ENCODE measurements at places on chromosomes 2 and 18.

DNA sequence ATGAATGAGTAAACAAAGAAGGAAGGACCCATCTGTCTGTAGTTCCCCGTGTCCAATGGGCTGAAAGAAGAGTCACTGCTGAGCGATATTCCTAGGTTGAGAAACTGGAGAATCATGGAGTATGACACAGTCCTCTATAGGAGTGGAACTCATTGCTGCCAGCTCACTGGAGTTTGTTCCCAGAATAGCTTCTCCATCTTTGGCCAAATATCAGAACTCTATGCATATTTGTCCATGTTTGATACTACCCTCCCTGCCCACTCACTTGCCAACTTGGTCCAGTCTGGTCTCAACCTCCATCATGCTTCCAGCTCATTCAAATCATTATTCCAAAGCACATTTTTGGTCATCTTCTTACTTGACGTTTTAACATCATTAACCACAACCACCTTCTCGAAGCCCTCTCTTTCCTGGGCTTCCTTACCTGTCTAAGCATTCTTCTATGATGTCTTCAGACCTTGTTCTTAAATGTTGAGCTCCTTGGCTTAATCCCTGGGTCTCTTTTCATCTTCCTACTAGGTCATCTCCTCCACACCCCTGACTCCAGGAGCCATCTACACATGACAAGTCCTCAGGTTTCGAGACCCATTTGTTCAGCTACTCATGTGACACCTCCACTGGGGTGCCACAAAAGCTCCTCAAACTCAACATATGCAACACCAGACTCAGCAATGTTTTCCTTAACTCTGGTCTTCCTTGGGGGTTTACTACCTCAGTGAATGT is 221.6 kb downstream of the MYCN start:
- DNase-seq: no peak

- no peak for DNase-seq
These were observed 17.4 kb upstream of the ANKRD53 start for GRCh38 chr2:70960833-70961647.

- no peak for DNase-seq
These were observed 85.5 kb downstream of the PTH2R start for GRCh38 chr2:208492069-208492468.

DNA sequence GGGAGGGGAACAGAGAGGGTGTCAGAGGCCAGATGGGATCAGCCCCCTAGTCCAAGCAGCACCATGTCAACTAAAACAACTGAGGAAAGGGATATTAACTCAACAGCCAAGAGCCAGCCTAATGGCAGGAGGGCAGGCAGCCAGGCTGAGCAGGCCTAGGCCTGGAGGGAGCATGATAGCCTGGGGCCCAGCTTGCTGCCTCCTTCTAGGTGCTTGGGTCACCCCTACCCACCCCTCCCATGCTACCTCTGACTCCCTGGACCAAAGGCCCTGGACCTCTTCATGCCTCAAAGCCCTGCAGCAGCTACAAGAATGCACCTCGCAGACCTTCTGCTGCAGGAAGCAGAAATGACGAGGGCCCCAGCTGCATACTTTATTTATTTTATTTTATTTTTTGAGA is 22.1 kb upstream of the TNS1 start:
- DNase-seq: no peak

DNA sequence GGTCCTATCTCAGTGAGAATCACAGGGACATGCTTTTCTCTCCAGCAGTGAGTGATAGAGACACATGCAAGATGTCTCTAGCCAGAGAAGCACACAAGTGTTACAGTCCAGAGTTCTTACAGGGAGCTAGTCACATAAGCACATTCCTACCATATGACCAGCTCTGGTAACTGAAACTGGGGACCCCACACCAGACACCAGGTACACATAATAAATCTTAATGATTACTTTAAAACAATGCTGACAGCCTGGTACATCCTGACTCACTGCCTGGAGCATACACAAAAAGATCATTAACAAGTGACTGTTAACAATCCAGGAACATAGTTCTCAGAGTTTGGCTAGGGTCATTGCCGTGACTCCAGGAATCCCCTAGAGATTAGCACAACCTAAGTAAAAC is 53.6 kb downstream of the GALNT1 start:
- no peak for DNase-seq

- no peak for DNase-seq
These were observed at the start of gene CRYGC for GRCh38 chr2:208129744-208130711. Gene CRYGC (minus strand): TSS chr2:208129828. CDS start chr2:208129792, 36 bp downstream.

- DNase-seq: no peak
These were observed 13.4 kb downstream of the ITGAV start for GRCh38 chr2:186603286-186603685.

DNA sequence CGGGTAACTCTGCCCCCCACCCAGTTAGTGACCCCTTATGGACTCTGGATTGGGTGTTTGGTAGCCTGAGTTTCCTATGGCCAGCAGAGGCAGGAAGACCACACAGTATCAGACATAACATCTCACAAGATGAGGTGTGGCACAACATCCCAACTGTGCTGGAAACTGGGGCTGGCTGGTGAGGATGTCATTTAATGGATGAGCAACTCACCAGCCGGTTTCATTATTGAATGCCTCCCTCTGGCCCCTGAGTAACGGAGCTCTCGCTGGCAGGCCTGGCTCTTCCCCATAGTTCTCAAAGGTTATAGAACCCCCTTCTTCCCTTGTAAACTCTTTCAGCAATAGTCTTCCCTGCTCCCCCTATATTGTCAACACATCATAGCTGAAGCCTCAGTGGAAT is 195.0 kb downstream of the BCL11A start:
- DNase-seq: no peak

All from activated naive CD8-positive, alpha-beta T cell treated with anti-CD3 and anti-CD28 coated beads, Interleukin-2, amount 50 U/mL, for 16 hours (primary cell).